ENCODE measurements at places on chromosomes 5 and 9. TPM values are rescaled to one million over a fixed set of nuclear protein-coding genes. Genes with fewer than 3 reads are reported as not detected.

DNA sequence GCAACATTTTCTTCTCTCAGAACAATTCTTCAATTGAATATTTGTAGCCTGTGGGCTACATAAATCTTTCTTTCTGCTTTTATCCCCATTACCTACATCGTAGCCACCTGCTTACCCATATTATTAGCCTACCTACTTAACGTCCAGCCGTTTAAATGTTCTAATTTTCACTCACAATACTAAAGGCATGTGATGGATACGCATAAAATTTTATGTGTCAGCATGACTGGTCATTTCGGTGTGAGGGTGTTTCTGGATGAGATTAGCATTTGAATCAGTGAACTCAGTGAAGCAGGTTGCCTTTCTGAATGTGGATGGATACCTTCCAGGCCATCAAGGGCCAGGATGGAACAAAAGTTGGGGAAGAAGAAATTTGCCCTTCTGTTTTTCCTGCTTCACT lies 1722.5 kb upstream of the ACO1 start:
- no peaks in the 10 kb centered on the region for H3K36me3 ChIP-seq
- H3K4me3 ChIP-seq = no peak overlapping the region
- no peak overlapping the region for H3K27ac ChIP-seq
- no peaks in the 10 kb centered on the region for H3K4me1 ChIP-seq

DNA sequence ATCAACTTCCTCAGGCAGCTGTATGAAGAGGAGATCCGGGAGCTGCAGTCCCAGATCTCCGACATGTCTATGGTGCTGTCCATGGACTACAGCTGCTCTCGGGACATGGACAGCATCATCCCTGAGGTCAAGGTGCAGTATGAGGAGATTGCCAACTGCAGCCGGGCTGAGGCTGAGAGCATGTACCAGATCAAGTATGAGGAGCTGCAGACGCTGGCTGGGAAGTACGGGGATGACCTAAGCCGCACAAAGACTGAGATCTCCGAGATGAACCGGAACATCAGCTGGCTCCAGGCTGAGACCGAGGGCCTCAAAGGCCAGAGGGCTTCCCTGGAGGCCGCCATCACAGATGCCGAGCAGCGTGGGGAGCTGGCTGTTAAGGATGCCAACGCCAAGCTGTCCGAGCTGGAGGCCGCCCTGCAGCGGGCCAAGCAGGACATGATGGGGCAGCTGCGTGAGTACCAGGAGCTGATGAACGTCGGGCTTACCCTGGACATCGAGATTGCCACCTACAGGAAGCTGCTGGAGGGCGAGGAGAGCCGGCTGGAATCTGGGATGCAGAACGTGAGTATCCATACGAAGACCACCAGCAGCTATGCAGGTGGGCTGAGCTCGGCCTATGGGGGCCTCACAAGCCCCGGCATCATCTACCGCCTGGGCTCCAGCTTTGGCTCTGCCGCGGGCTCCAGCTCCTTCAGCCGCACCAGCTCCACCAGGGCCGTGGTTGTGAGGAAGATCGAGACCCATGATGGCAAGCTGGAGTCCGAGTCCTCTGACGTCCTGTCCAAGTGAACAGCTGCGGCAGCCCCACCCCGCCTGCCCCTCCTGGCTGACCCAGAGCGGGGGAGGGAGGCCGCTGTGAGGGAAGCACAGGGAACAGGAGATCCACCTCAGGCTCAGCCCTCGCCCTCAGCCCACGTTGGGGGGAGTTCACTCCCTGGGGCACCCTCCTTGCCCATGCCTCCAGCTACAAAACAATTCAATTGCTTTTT lies 84.0 kb downstream of the SEC61B start:
- H3K36me3 ChIP-seq = no peaks in the 10 kb centered on the region
- H3K4me1 ChIP-seq = peaks cover 2% of the 10 kb centered on the region
- H3K27me3 ChIP-seq = peaks cover 8% of the 10 kb centered on the region
- DNase-seq = peak; percentile 44
- H3K4me3 ChIP-seq = no peak overlapping the region
- H3K27ac ChIP-seq = no peak overlapping the region

ZNF618 gene
- total RNA-seq = 0.19 TPM

DNA sequence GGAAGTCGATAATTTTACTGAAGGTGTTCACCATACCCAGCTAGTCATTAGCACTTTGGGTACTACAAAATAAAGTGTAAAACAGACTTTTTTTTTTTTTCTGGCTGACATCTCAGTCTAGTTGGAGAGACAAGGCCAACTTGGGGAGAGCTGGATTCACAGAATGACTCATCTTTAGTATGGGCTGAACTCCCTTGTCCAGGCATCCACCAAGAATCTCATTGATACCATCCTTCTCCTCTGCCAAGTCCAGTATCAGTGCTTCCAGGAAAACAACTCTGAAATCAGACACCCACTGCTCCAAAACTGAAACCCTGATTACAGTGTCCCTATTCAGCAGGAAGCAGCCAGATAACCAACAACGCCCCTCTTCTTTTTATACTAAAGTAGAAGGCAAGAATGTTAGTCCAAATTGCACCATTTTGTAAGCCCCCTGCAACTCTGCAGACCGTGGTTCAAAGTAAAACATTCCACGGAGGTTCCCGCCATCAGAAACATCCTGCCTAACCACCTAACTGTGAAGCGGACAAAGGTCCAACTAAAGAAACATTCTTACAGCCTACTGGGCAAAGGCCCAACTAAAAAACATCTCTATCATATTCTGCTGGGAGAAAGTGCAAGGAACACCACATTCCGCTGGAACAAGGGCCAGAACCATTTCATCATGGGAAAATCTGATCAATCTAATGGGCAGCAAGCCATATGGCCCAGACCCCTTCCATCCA lies 728.2 kb downstream of the BRINP1 start:
- DNase-seq = no peak
- H3K36me3 ChIP-seq = no peaks in the 10 kb centered on the region
- H3K27ac ChIP-seq = no peak overlapping the region
- no peaks in the 10 kb centered on the region for H3K4me1 ChIP-seq
- no peaks in the 10 kb centered on the region for H3K27me3 ChIP-seq
- H3K4me3 ChIP-seq = no peak overlapping the region

IFNA2 gene
- total RNA-seq = not detected

ACOT12 gene
- total RNA-seq = not detected

- no peaks in the 10 kb centered on the region for H3K27me3 ChIP-seq
- H3K27ac ChIP-seq = peak overlapping the region; percentile 95
- peak; percentile 97 for DNase-seq
- peaks cover 6% of the 10 kb centered on the region for H3K36me3 ChIP-seq
- H3K4me3 ChIP-seq = peak overlapping the region; percentile 68
- peaks cover 71% of the 10 kb centered on the region for H3K4me1 ChIP-seq
Observed at GRCh38 chr5:67206929-67207328, 10.3 kb upstream of the CD180 start.

C9orf43 gene
- 0.52 TPM for total RNA-seq

DNA sequence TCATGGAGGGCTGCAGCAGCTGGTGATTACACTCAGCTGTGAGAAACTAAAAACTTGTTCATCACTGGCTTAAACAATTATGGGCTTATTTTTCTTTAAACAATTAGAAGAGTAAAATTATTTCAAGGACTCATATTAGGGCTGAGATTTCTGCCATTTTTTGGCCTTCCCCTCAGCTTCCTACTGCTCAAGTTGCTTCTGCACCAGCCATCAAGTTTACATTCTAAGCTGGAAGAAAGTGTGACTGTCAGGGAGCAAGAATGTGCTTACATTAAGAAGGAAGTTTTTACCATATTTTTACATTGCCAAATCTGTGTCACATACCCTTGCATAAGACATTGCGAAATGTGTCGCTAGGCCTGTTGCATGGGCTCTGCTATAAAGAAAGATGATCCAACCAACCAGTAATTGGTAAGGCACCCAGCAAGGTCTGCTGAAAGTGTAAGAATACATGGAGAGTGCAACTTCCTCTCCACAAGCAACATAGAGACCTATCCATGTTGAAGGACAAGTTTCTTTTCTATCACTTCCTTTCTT lies 260.3 kb upstream of the CDH10 start:
- DNase-seq = no peak
- H3K27me3 ChIP-seq = no peaks in the 10 kb centered on the region
- no peak overlapping the region for H3K27ac ChIP-seq
- H3K4me3 ChIP-seq = no peak overlapping the region
- no peaks in the 10 kb centered on the region for H3K36me3 ChIP-seq
- H3K4me1 ChIP-seq = no peaks in the 10 kb centered on the region

- H3K27me3 ChIP-seq = peaks cover 51% of the 10 kb centered on the region
- H3K27ac ChIP-seq = no peak within 1 kb of the TSS
- H3K4me3 ChIP-seq = peak within 1 kb of the TSS; percentile 86
- peak; percentile 86 for DNase-seq
- peaks cover 12% of the 10 kb centered on the region for H3K4me1 ChIP-seq
- peaks cover 6% of the 10 kb centered on the region for H3K36me3 ChIP-seq
Observed at GRCh38 chr5:141412854-141413539, at the start of gene PCDHGA10. Gene PCDHGA10, plus strand, starts transcription at chr5:141412987. Its CDS starts 189 bp downstream, at chr5:141413176.
